ENCODE measurements at places on chromosomes 12 and 14.

- H3K27me3 ChIP-seq = no peaks in the 10 kb centered on the region
- H3K27ac ChIP-seq = no peak overlapping the region
- peaks cover 8% of the 10 kb centered on the region for H3K4me1 ChIP-seq
Observed at GRCh38 chr12:11685716-11686115, 36.2 kb downstream of the ETV6 start.

DNA sequence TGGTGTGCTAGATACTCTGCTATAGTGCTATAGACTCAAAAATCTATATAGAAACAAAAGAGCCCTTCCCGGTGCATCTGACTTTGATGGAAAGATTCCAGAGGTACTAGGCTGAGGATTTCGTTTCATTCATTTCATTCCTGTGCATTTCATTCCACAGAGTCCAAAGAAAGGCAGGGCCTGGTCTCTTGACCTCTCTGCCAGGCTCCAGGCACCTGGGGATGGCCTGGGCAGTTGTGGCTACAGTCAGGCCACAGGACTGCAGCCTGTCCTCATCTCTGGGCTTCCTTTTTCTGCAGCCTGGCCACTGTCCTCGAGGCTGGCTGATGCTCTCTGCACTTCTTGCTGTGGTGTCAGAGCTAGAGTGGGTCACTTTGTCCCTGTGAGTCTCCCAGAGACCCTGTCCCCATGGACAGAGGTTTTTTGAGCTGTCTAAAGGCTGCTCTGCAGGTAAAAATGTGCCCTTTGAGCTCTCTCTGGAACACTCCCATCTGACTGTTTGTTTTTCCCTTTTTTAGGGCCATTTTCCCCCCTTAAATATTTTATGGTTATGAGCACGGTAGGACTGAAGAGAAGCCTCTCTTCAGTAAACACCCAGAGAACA, 3.2 kb upstream of the VDR start:
- no peaks in the 10 kb centered on the region for H3K36me3 ChIP-seq
- no peak overlapping the region for H3K27ac ChIP-seq
- no peak for DNase-seq

- peak overlapping the region; percentile 35 for H3K27ac ChIP-seq
- H3K4me3 ChIP-seq = no peak overlapping the region
- DNase-seq = no peak
- H3K4me1 ChIP-seq = peaks cover 43% of the 10 kb centered on the region
- no peaks in the 10 kb centered on the region for H3K36me3 ChIP-seq
Observed at GRCh38 chr12:124766727-124767065, 97.0 kb downstream of the SCARB1 start.

- peak overlapping the region; percentile 80 for H3K4me3 ChIP-seq
- no peak for DNase-seq
- no peaks in the 10 kb centered on the region for H3K27me3 ChIP-seq
- H3K4me1 ChIP-seq = no peaks in the 10 kb centered on the region
Observed at GRCh38 chr14:32897698-32898064, 41.0 kb upstream of the NPAS3 start.
